ENCODE measurements at places on chromosomes 12 and 14.

DNA sequence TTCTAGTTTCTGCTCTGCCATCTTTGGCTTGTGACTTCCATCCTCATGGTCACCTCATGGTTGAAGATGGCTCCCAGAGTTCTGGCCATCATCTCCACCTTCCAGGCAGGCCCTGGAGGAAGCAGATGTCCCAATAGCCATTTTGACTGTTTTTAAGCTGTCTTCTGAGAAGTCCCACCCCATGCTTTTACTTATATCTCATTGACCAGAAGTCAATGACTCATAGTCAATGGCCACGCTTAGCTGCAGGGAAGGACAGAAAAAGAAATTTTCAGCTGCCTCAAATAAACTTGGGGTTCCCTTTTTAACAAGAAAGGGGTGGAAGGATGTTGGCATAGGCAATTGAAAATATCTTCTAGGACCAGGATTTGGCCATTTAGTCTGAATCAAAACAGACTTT lies 168.1 kb downstream of the AACS start:
- DNase-seq = no peak

DNA sequence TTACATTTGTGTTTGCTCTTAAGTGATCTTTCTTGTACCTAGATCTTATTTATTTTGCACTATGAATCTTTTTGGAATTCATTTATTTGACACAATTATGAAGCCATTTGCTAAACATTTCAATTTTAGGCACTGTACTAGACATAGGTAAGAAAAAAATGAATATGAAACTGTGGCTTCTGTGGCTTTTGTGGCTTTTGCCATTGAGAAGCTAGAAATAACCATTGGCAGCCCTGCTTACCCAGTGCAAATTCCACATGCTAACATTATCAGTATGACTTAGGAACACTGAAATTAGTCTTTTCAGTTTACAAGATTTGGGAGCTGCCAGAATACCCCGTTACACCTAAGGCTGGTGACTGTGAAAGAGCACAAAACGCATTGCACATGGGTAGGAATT lies 60.1 kb downstream of the FSCB start:
- no peak for DNase-seq

DNA sequence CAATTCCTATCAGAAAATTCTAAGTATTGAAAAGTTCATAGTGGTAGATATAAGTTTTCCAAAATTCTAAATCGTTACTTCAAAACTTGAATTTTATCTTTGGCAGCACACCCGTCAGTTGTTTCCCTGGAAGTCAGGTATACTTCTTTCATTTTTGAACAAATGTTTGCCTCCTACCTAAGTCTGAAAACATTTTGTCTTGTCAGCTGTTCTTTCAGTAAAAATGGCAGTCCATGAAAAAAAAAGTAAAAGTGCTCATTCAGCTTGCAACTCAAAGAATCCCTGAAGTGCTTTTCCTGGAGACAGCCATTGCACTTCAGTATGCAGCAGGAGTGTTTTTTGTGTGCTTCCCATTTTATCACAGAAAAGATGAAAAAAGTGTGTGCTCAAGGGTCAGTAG lies 130.1 kb upstream of the NEDD1 start:
- DNase-seq = no peak

GRCh38 chr14:89294060-89294459 lies 123.0 kb downstream of the FOXN3 start:
- DNase-seq = no peak

DNA sequence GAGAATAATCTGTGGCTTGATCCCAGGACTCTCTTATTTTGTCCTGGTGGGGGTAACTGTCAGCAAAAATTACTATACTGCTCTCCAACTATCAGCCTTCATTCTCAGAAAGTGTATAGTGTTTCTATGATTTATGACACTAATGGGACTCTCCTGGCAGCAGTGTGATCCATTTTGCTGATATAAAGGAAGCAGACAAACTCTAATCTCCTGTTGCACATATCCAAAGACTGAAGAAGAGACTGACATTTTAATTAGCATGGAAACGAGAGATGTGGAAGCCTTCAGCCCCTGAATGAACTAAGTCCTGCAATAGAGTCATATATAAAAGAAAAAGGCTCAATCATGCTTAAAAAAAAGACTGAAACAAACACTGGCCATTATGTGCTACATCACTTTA lies 127.8 kb upstream of the SSTR1 start:
- DNase-seq = no peak

DNA sequence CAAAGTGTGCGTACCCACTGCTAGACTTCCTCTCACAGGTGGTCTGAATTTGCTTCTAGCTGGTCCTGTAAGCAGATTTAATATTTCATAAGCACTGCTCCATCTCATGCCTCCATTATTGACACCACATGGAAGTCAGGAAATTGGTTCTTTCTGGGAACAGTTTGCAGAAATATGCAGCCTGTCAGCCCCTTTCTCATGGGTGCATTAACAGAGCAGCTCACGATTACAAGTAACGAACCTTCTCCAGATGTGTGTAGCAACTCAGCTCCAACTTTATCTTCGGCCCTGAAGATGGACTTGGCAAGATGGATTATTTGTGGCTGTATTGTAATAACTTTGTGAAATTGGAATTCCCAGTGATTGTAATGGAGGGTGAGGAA lies 214.5 kb upstream of the DDHD1 start:
- peak; percentile 96 for DNase-seq

DNA sequence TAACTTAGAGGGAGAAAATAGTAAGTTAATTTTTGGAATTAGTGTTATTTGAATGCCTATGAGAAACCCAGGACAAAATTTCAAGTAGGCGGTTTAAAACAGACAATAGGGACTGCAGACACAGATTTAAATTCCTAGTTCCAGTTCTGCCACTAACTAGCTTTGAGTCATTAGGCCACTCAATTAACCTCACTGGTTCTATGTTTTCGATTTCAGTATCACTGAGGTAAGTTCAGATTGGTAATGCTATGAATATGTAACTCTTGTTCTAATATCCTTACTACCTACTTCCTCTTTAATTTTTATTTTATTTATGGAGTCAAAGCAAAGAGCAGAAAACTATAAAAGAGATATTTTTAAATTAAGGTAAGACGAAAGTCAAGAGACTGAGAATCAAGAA lies 52.6 kb downstream of the GALC start:
- DNase-seq = no peak

DNA sequence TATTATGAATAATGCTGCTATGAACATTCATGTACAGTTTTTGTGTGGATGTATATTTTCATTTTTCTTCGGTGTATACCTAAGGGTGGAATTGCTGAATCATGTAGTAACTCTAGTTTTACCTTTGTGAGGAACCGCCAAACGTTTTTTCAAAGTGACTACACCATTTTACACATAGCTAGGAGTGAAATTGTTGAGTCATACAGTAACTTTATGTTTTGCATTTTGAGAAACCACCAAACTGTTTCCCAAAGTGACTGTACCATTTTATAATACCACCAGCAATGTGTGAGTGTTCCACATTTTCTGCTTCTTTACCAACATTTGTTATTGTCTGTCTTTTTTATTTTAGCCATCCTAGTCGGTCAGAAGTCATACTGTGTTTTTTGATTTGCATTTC lies 3.1 kb upstream of the TPH2 start:
- no peak for DNase-seq

DNA sequence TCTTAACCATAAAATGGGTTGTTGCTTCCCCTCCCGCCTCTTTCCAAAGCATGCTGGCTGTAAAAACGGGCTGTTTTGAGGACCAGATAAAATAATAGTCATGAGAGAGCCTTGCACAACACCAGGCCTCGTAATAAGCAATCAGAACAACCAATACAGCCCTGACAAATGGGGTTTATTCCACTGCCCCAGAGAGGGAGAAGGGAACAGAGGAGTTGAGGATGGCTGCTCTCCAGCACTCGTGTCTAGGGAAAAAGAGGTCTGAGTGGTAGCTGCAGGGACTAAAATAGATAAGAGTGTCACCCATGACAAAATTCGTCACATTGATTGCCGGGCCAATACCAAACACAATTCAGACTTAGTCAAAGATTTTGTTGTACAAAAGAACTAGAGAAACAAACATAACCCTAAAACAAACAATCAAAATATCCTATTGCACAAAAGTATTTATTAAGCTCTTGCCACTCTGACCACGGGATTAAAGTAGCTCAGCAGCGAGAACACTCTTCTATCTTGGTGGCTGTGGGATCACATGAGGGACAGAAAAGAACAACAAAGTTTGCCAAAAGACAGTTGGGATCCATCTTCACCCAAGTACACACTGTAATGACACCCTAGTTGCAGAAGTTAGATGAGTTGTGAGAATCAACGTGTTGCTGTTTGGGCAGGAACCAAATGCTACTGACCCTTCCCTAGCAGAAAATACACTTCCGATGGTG lies 188.0 kb downstream of the FOXN3 start:
- DNase-seq = peak; percentile 13

DNA sequence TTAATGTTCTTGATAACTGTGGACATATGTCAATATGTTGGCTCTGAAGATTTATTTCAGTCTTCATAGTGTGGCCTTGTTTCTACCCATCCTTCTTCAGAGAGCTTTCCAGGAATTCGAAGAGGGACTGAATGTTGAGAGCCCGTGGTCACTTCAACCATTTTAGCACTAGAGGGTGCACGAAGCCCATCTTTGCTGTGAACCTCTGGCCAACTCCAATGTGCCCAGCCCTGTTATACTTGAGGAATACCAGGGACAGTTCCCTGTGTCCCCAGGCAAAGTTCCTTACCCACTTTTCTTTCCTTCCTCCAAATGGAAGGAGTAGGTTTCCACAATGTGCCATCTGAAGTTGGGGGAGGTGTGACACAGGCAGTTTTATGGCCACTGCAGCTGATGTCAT lies 603.5 kb downstream of the RPL10L start:
- no peak for DNase-seq

GRCh38 chr12:107662484-107662883 lies 23.1 kb upstream of the PWP1 start:
- no peak for DNase-seq

GRCh38 chr12:56724701-56724971 lies 463 bp downstream of the NACA start:
- no peak for DNase-seq

DNA sequence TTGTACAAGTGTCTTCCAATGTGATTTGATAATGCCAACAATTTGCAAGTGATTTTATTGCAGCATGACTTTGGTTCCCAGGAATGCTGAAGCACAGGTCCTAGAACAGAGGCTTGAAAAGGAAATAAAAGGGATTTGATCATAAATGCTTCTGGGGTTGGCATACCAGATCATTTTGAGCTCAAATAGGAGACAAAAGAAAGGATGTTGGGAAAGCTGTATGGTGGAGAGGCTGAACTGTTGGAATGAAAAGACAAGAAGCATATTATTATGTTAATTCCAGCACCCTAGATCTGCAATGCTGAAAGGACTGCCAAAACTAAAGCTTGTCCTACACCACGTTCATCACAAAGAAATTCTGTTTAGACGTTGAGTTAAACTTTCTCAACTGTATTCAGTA lies 143.1 kb downstream of the BICD1 start:
- DNase-seq = no peak

- DNase-seq = no peak
These were observed 27.9 kb upstream of the CCNT1 start for GRCh38 chr12:48744251-48745008.

DNA sequence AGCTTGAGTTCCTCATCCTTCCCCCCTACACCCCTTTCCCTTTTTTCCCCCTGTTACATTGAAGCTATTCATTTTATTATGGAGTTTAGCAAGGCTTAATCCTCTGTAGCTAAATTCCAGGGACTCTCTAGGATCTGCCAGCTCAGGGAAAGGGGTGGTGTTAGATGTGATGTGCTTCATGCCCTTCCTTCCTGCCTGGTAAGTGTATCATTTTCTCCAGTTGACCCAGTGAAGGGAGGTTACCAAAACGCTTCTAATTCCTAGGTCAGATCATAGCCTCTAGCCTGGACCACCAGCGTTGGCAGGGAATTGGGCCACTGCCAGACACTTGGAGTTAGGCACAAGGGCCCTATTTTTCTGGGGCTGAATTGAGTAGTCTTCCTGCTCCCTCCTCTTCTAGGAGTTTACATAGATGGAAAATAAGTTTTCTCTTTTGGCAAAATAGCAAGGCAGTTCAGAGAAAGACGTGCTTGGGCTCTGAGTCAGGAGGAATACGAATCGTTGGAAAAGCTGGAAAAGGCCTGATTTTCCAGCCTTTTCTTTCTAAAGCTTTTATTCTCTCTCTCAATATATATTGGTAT lies 88.3 kb downstream of the NPAS3 start:
- DNase-seq = peak; percentile 2

- no peak for DNase-seq
These were observed 15.3 kb downstream of the SPIC start for GRCh38 chr12:101490286-101490920.

- peak; percentile 20 for DNase-seq
These were observed 106.1 kb downstream of the PAX9 start for GRCh38 chr14:36767603-36768281.

- DNase-seq = peak; percentile 91
These were observed 55.6 kb downstream of the HMGA2 start for GRCh38 chr12:65879878-65880277.

GRCh38 chr14:72688990-72689671 lies 204.8 kb downstream of the DPF3 start:
- DNase-seq = no peak

DNA sequence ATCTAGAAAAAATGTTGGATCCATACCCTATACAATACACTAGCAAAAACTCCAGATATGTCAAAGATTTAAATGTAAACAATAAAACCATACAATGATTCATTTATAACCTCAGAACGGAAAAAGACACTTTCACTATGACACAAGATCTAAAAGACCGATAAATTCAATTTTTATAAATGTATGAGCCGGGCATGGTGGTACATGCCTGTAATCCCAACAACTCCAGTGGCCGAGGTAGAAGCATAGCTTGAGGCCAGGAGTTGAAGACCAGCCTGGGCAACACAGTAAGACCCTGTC lies 2.5 kb upstream of the SOS2 start:
- no peak for DNase-seq

GRCh38 chr12:80504389-80505163 lies 60.5 kb downstream of the PTPRQ start:
- DNase-seq = no peak

GRCh38 chr12:11755302-11755930 lies 105.9 kb downstream of the ETV6 start:
- DNase-seq = peak; percentile 49

- no peak for DNase-seq
These were observed 77.7 kb downstream of the KCNK10 start for GRCh38 chr14:88245321-88245720.

- DNase-seq = no peak
These were observed 136.5 kb downstream of the NTF3 start for GRCh38 chr12:5568325-5568981.

GRCh38 chr12:104626069-104626837 lies 169.5 kb downstream of the CHST11 start:
- no peak for DNase-seq

DNA sequence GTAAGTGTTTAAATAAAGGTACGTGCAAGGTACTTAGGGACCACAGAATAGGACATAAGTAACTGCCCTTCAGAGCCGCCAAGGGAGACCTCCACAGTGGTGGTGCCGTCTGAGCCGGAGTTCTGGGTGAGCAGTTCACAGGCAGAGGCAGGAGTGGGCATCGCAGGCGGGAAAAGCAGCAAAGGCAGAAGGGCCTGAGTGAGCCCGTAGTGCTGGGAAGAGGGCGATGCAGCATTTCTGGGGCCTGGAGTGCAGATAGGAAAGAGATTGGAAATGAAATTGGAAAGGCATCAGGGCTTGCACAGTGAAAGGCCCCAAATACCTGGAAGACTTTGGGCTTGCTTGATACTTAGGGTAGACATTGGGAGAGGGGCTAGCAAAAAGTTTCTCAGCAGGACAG lies 32.9 kb downstream of the EVL start:
- DNase-seq = no peak

GRCh38 chr14:104968153-104968527 lies 10.0 kb downstream of the AHNAK2 start:
- DNase-seq = no peak
